LHCN-M2 (cell line): ENCODE measurements at places on chromosomes 4 and X. TPM values are rescaled to one million over a fixed set of nuclear protein-coding genes. Genes with fewer than 3 reads are reported as not detected.

Gene PRDM8
- 74.3 and 86.8 TPM in 2 replicates for total RNA-seq

Gene PI4K2B
- 44.3 and 45.7 TPM in 2 replicates for total RNA-seq

GRCh38 chr4:25043548-25043947 is 12.8 kb upstream of the LGI2 start:
- no peak for DNase-seq

GRCh38 chr4:187617113-187617512 is 378.5 kb upstream of the ZFP42 start:
- DNase-seq, result no peak

DNA sequence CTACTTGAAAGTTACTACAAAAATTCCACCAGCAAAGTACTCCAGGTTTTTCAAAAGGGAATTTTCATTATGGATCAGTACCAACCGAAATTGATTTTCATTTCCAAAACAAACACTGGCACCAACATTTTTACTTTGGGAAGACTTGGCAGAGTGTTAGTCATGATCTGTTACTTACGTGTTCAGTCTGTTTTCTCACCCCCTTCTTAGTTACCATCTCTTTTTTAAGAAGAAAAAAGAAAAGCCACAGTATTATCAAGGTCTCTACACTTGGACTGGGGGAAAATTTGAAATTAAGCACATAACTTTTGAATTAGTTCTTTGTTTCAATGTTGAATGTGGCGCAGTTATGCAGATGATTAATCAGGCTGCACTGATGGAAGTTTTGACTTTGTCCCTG is 27.5 kb downstream of the RBBP7 start:
- DNase-seq, result no peak

GRCh38 chr4:153541456-153542096 is 75.4 kb downstream of the TMEM131L start:
- DNase-seq, result peak; percentile 98

DNA sequence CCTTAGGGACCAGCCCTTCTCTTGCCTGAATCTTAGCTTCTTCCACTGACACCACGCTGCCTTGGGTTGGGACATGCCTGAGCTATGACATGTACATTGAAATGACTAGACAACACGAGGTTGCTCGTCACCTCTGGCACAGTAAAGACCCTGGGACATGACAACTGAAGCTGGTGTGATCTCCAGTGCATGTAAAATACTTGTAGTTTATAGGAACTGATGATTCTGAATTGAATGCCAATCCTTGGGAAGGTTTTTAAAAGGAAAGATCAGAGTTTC is 100.7 kb upstream of the PGRMC2 start:
- DNase-seq, result peak; percentile 32
